ENCODE measurements at places on chromosomes 4 and X. TPM values are rescaled to one million over a fixed set of nuclear protein-coding genes. Genes with fewer than 3 reads are reported as not detected.

Gene AMOT
- 16.2 TPM for total RNA-seq

- peak; percentile 78 for DNase-seq
These were observed 1.5 kb downstream of the IRF2 start for GRCh38 chr4:184472614-184473498.

DNA sequence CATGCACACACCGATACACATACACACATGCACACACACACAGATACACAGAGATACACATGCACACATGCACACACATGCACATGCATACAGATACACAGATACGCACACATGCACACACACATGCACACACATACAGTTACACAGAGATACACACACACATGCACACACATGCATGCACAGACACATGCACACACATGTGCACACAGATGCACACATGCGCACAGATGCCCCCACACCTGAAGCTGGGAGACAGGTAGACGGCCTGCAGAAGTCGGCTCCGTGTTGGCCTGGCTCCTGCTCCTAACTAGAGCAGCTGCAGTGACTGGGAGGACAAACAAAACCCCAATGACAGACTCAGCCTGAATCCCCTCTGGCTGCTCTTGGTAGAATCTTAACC, 46.8 kb downstream of the PSAPL1 start:
- no peak for DNase-seq

DNA sequence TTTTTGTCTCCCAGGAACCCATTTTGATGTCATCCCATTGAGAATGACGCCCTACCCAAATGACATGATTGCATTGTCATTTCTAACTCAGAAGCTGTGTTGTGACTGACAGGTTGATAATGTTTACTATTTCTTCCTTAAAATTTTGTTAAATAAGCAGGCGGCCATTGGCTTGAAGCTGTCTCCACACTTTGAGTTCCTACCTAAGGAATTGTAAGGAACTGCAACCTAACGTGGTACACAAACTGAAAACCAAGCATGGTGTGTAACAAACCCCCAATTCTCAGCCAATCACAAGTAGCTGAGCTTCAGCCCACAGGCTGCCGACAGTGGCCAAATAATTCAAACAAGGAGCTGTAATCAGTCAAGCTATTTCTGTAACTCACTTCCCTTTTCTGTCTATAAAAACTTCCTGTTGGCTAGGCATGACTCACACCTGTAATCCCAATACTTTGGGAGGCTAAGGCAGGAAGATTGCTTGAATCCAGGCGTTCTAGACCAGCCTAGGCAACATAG, 2.9 kb upstream of the MND1 start:
- DNase-seq, result peak; percentile 13

DNA sequence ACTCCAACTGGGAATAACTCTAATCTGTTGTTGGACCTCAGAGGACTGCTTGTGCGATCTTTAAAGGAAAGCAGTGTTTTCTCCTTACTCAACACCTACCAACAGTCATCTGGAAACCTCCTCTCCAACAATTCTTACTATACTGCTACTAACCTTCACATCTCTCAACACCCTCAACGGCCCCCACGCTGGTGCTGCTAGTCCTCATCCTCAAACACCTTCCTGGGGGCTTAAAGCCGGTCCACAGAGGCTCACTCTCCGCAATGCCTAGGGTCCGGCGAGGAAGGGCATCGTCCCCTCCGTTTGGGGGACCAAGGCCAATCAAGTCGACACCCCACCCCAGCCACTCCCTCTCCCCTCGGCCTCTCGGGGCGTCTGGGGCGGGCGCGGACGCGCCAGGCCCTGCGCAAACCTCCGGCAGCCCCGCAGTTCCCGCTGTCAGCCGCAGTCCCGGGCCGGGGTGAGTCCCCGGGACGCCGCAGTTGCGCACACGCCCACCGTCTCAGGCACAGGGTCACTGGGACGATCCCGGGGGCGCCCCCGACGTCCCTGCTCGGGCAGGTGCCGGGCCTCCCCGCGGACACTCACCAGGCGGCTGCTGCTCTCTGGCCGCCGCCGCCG, 418 bp downstream of the TAB3 start:
- DNase-seq, result no peak

DNA sequence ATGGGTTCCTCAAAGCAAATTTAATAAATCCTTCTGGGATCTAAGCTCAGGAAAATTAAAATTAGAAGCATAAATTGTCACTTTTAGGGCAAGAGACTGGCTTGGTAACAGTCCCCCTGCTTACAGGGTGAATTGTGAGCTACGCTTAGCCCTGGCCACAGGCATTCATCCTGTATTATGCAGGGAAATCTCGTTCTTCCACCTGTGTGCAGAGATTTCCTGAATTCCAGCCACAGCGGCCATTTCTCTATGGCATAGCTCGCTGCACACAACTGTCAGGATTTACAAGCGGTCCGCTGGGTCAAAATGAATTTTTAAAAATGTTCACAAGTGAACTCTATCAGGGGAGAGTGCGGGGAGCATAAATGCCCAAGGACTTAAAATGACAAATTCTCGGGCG, 111.9 kb downstream of the DCTD start:
- no peak for DNase-seq

DNA sequence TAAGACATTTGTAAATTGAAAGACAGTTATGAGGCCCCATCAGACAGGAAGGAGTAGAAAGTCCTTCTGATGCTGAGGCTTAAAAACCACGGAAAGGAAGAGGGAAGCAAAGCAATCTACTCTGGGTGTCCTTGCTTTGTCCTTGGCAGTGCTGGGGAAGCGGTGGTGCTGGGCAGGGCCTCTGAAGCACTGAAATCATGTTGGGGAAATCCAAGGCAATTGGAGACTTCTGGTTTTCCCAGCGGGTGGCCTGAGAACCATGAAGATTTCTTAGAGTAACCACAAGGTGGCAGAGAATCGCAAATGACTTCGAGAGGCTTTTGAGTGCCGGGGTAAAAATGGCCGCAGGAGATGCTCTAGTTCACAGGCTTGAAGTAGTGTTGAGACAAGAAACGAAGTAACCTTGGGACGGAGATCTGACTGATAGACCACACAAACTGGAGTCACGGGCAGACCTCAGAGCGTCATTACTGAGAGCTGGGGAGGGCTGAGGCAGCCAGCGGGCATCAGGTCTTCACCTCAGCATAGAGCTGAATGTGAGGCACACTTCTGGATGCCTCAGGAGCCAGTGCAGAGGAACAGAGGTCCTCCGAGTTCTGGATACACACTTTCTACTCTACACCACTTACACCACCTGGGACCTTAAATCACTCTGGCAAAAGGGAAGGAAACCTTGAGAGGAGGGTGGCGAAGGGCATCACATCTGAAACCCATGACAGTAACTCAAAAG, 130.7 kb upstream of the GPRIN3 start:
- DNase-seq, result peak; percentile 50

- peak; percentile 18 for DNase-seq
These were observed at the start of gene ITM2A for GRCh38 chrX:79366873-79367749. ITM2A (minus strand) TSS chrX:79367334; CDS start chrX:79367215, 119 bp downstream.

- no peak for DNase-seq
These were observed 25.4 kb upstream of the HTRA3 start for GRCh38 chr4:8244001-8244757.

- DNase-seq, result no peak
These were observed 286.4 kb downstream of the USP46 start for GRCh38 chr4:52372747-52373146.

GRCh38 chr4:1164040-1164439, 8.3 kb downstream of the SPON2 start:
- no peak for DNase-seq

Gene ERVMER34-1
- total RNA-seq, result 2.5 TPM

DNA sequence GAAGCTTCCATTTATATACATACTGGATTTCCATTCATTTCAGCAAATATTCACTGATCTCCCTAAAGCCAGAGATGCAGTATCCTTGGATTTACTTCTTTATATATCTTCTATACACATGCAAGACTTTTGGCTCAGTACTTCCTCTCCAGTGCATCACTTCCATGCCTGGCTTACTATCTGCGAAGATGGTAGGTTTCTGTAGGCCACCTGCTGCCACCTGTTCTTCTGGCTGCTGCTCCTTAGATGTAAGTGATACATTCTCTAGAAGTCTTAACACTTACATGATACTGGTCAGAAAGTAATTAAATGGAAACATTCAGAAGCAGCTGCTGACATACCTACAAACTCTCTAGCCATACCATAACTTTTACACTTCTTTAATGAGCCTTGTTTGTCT, 48.9 kb downstream of the TBC1D9 start:
- no peak for DNase-seq

DNA sequence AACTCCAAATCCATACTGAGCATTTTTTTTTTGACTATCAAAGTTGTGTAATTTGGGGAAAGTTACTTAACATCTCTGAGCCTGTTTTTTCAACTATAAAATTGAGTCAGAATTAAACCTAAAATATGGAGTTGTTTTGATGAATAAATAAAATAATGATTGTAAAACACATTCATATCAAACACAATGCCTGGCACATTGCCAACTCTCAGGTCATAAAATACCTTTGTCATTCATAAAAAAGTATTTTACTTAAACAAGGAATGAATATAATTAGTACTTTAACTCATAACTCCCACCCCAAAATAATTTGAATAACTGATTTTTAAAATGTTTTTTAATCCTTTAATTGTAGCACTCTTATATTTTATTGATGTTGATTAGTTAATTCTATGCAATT, 3.8 kb upstream of the GPR174 start:
- no peak for DNase-seq

Gene TCEAL8
- total RNA-seq, result not detected

DNA sequence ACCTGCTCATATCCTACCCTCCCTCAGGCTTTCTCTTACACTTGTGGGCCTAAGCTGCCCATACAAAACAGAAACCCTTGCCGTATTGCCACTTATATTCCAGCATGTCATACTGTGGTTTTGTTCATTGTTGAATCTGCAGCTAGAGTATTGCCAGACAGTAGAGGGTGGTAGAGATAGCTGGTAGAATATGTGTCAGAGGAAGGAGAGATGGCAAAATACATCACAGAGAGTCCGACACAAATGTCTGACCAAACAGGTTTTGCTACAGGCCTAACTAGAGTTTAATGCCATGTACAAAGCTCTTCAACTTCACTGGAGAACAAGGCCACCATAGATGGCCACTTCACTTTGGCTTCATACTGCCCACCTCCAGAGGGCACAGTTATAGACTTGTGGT, 160.1 kb downstream of the EFHC2 start:
- peak; percentile 21 for DNase-seq

DNA sequence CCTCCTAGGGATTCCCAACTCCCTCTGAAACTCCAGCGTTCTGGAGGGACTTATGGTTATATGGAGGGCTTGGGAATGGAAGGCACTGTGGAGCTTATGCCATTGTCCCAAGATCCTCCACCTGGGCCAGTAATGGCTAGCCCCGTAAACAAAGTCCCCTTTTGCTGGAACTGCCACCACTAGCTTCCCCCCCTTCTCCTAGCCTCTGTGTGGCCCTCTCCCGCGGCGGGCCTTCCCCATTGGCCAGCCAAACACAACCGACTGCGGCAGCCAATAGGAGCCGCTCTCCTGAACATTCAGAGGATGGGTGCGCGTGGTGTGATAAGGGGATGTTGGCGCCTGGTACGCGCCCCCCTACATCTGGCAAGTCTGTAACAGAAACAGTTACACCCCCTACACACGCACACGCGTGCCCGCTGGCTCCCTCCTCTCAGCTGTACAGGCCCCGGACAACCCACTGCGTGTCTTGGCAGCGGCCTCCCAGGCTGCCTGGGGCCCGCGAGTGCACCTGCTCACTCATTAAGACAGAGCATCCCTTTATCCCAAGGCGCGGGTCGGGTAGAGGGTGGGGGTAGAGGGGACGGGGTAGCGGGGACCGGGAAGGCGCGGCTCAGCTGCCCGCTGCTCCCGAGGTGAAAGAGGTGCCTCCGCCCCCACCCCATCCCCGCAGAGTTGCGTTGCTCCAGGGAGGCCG, 863 bp upstream of the RAB33A start:
- DNase-seq, result peak; percentile 31

GRCh38 chr4:123838474-123838873, 441.9 kb downstream of the SPRY1 start:
- DNase-seq, result no peak

GRCh38 chr4:139973616-139974015, 180.4 kb downstream of the MAML3 start:
- no peak for DNase-seq

GRCh38 chrX:152926279-152926678, 28.4 kb downstream of the ZNF185 start:
- DNase-seq, result peak; percentile 79

DNA sequence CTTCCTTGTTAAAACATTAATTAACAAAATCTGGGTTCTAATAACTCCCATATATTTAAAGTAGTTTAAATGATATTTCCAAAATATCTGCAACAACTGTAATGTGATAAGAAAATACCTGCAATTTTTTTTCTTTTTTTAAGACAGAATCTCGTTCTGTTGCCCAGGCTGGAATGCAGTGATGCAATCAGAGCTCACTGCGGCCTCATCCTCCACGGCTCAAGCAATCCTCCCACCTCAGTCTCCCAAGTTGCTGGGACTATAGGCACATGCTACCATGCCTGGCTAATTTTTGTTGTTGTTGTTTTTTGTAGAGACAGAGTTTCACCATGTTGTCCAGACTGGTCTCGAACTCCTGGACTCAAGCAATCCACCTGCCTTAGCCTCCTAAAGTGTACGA, 45.7 kb upstream of the NSUN7 start:
- no peak for DNase-seq

GRCh38 chr4:160514126-160514525, 1411.2 kb downstream of the RAPGEF2 start:
- no peak for DNase-seq

- DNase-seq, result no peak
These were observed 17.7 kb downstream of the SMS start for GRCh38 chrX:21958187-21958586.

Gene RNF128
- total RNA-seq, result 40.1 TPM

- no peak for DNase-seq
These were observed 102.6 kb downstream of the SATL1 start for GRCh38 chrX:85140964-85141363.

GRCh38 chr4:128863312-128864075, 54.0 kb downstream of the JADE1 start:
- peak; percentile 74 for DNase-seq

- DNase-seq, result no peak
These were observed 25.5 kb upstream of the ZNF330 start for GRCh38 chr4:141195095-141195707.

GRCh38 chr4:39613093-39613656, 25.5 kb downstream of the SMIM14 start:
- no peak for DNase-seq

DNA sequence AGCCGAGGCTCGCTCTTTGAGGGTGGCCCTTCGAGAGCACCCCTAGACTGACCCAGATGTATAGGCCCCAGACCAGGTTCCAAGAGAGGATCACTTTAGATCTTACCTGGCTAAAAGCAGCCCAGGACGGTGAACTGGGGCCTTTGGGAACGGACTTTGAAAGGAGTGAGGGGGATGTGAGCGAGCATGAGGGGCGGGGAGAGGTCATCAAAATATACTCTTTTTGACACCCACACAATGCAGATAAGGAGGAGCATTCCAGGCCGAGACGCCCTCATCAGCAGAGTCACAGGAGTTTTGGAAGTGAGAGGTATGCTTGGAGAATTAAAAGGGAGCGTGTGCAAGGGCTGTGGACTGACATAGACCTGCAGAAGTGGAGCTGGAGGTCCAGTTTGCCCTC, 528 bp downstream of the NSDHL start:
- DNase-seq, result no peak

Data from Calu3 (cell line).